GM23338 (cell line): ENCODE measurements at places on chromosomes 13 and 19. TPM values are rescaled to one million over a fixed set of nuclear protein-coding genes. Genes with fewer than 3 reads are reported as not detected.

GRCh38 chr13:35927567-35928021 lies 203.6 kb downstream of the DCLK1 start:
- DNase-seq = no peak

DNA sequence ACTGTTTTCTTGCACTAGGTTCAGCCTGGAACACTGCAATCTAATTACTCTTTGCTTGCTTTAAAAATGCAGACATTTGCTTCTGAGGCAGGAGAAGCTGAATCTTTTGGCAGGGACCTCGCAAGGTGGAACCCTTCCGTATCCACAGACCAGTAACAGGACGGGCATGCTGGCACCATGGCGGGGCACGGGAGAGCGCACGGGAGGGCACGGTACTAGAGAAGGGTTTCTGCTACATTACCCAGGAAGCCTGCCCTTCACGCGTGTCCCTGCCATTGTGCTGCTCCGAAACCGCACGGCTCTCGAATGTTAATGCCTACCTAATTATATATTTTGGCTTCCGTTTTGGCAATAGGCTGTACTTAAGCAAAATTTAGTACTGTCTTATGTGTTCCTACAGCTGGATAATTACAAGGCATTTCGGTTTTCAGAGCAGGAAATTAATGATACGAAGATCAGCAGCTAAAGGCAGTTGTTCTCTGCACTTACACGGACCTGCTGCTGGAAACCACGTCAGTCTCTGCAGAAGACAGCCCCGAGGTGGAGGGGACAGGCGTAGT lies 430.4 kb downstream of the IRS2 start:
- no peak for DNase-seq

DNA sequence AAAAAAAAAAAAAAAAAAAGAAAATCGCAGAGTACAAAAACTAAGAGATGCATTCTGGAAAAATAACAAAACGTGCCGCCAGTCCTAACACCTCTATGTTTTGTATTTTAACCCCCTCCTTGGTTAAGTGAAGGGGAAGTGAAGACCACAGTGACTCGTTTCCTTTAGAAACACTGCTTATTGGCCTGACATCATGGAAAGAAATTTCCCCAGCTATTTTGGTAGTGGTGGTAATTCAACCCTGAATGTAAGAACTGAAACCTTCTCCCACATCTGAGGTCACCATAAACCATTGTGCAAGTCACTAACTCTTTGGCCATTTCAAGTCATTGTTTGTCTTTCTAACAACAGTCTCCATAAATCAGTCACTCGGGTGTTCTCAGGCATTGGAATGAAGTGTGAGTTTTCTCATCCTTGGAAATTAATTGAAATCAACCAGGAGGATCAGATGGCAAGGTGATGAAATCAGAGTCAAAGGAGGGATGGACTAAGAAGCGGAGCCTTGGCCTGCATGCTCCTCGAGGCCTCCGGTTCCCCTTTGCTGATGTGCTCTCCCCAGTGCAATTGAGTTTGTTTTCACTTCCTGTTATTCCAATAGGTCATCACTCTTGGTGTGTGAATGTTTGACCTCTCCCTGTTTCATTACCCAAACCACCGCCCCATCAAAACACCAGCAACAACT lies 443.9 kb downstream of the FGF9 start:
- no peak for DNase-seq

DNA sequence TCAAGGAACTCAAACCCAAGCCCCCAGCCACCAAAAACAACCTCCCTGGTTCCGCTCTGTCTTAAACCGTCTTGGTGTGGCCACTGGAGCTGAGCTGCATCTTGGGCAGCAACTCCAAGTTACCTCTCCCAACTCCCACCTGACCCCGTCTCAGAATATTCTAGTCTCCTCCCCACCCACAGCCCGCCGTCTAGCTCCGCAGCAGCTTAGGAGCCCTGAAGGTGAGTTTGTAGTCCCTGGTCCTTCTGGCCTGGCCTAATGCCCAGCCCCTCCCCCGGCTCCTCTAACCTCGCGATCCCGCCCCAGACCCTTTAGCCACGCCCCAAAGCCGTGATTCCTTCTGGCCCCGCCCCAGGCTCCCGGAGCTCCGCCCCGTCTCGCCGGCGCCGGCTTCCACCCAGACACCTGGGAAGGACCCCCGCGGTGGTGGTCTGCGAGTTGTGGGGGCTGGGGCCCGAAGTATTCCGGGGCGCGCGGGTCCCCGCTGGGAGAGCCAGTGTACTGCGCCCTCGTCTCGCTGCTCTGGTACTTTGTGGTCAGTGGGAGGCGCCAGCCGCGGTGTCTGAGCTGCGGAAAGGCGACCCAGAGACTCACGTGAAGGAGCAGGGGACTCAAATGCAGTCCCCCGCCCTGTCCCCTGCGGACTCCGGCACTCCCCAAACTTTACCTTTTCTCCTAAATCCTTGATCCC lies 2.5 kb upstream of the LHB start:
- DNase-seq = peak; percentile 93

- peak; percentile 16 for DNase-seq
Measured at GRCh38 chr13:94822356-94822755, 110.0 kb upstream of the SOX21 start.

GRCh38 chr19:40639638-40639982 lies 38.4 kb downstream of the LTBP4 start:
- no peak for DNase-seq

DNA sequence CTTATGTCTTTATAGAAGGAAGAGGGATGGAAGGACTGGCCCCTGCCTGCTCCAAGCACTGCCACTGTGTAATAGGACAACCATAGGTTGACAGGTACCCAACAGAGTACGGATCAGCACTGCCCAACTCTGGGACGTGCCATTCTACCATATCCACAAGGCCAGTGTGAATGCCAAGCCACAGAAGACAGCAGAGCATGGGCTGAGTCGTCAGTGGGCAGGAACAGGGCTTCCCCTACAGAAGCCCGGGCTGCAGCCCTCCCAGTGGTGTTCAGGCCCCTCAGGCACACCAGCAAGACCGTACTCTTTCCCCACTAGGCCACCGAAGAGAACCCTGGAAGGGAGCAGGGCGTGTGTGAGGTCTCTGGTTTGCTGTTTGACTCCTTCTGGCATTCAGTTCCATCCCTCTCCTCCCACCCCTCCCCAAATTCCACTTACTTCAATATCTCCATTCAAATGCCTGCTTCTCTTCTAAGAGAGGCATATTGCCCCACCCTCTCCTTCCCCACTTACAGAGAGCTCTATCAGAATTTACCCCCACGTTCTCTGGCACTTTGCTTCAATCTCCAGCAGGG lies 209.4 kb downstream of the FOXO1 start:
- DNase-seq = no peak

- DNase-seq = no peak
Measured at GRCh38 chr13:74193391-74193790, 59.2 kb upstream of the KLF12 start.

GRCh38 chr13:35978607-35979316 lies 152.4 kb downstream of the DCLK1 start:
- peak; percentile 80 for DNase-seq

PLVAP gene
- total RNA-seq = not detected in 2 replicates

COG6 gene
- total RNA-seq = 21.8 and 23.6 TPM in 2 replicates

PNMA8B gene
- total RNA-seq = 1.6 and 1.7 TPM in 2 replicates

VSTM2B gene
- 0.54 and 1.8 TPM in 2 replicates for total RNA-seq
